ENCODE measurements at places on chromosomes 12 and 14. TPM values are rescaled to one million over a fixed set of nuclear protein-coding genes. Genes with fewer than 3 reads are reported as not detected.

The TAS2R10 gene
- total RNA-seq, result not detected

The P2RX2 gene
- total RNA-seq, result not detected

The RAPGEF3 gene
- total RNA-seq, result 0.45 TPM

The SLC38A4 gene
- total RNA-seq, result 0.08 TPM

The ACOT6 gene
- total RNA-seq, result not detected

The PCED1B gene
- 22.6 TPM for total RNA-seq

The JKAMP gene
- 68.7 TPM for total RNA-seq

The NTN4 gene
- total RNA-seq, result 48.9 TPM

The RERG gene
- total RNA-seq, result 0.30 TPM

The KRT78 gene
- total RNA-seq, result not detected

The GPR135 gene
- 1.1 TPM for total RNA-seq

The TEX52 gene
- total RNA-seq, result not detected

The DAO gene
- not detected for total RNA-seq

The KCNH3 gene
- 2.3 TPM for total RNA-seq

The CFAP54 gene
- 0.59 TPM for total RNA-seq

The WNT5B gene
- total RNA-seq, result 2.9 TPM

The C12orf56 gene
- not detected for total RNA-seq

The GALNT6 gene
- 3.3 TPM for total RNA-seq

The RNF212B gene
- total RNA-seq, result not detected

The KRT7 gene
- 5,579 TPM for total RNA-seq

The RASAL1 gene
- 0.56 TPM for total RNA-seq

The CLEC2A gene
- total RNA-seq, result not detected

The KCNC2 gene
- total RNA-seq, result not detected

The REM2 gene
- total RNA-seq, result 0.39 TPM

The PLEKHG7 gene
- not detected for total RNA-seq

The TTC9 gene
- total RNA-seq, result 2.7 TPM

The MBD6 gene
- total RNA-seq, result 22.7 TPM

The ZNF891 gene
- 0.28 TPM for total RNA-seq

The PRR4 gene
- total RNA-seq, result 0.76 TPM

The TBX3 gene
- 38.2 TPM for total RNA-seq

The A2ML1 gene
- not detected for total RNA-seq

The SERPINA10 gene
- total RNA-seq, result not detected

The DNAI7 gene
- total RNA-seq, result 0.23 TPM

The HEATR5A gene
- 13.0 TPM for total RNA-seq

The CHST11 gene
- total RNA-seq, result 18.9 TPM

The EIF5 gene
- total RNA-seq, result 278 TPM

The ESR2 gene
- 0.05 TPM for total RNA-seq

The DPF3 gene
- 0.29 TPM for total RNA-seq

The HELB gene
- total RNA-seq, result 0.80 TPM

The FLRT2 gene
- 3.2 TPM for total RNA-seq

The SRGAP1 gene
- total RNA-seq, result 11.1 TPM

The TCL1B gene
- total RNA-seq, result not detected

The ADAMTS20 gene
- total RNA-seq, result not detected

The SLC7A8 gene
- total RNA-seq, result 1.7 TPM

The LRTM2 gene
- total RNA-seq, result not detected

The SRRM4 gene
- not detected for total RNA-seq

The JPH4 gene
- total RNA-seq, result 0.06 TPM

The KRT72 gene
- total RNA-seq, result not detected

The ATG101 gene
- total RNA-seq, result 96.6 TPM

The IRAK3 gene
- total RNA-seq, result 0.91 TPM

The GPR84 gene
- 0.15 TPM for total RNA-seq

The PAH gene
- not detected for total RNA-seq

The FMNL3 gene
- 1.3 TPM for total RNA-seq

The PLCZ1 gene
- not detected for total RNA-seq

The IL23A gene
- 0.22 TPM for total RNA-seq

The HCAR1 gene
- not detected for total RNA-seq

The TC2N gene
- total RNA-seq, result 0.86 TPM

The CIROP gene
- not detected for total RNA-seq

The RAD9B gene
- 0.22 TPM for total RNA-seq

The COX8C gene
- not detected for total RNA-seq
